ENCODE measurements at places on chromosomes 16 and 17.

DNA sequence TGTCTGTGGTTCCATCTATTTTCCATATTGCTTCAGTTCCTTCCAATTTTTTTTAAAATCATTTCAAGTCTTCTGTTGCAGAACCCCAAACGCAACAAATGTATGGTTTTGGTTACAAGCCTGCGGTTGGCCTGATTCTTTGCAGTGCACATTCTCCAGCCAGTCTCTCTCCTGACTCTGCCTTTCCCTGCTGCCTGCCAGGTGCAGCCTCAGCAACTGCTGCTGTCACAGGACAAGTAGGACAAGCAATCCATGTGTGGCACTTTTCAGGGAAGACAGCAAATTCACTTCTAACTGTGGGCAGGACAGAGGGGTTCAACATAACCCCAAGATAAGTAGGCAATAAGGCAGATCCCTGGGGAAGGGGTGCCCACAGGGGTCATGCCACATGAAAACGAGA is 24.2 kb downstream of the EMP2 start:
- no peak for DNase-seq

- no peak for DNase-seq
Observed at GRCh38 chr17:13292291-13292690, 274.5 kb upstream of the ELAC2 start.

- DNase-seq = no peak
Observed at GRCh38 chr16:70157477-70158260, 15.9 kb upstream of the CLEC18C start.

DNA sequence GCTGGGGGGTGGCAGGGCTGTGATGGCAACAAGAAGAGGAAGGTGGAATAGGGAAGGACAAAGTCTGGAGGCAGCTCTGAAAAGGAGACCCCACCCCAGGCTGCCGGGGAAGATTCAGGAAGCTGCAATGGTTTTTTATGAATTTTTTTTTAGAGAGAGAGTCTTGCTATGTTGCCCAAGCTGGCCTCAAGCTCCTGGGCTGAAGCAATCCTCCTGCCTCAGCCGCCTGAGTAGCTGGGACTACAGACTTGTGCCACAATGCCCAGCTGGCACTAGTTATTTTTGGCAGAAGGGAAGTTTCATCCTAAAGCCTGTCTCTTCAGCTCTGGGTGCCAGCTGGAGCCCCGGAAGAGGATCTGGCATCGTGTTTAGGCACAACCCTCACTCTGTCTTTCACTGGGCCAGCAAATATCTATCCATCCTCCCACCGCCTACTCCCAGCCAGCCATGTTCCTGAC is 1.3 kb upstream of the CES3 start:
- DNase-seq = no peak
